ENCODE measurements at places on chromosomes 2 and 18.
A peak's percentile ranks its signal among the peaks of the same experiment; 100 is the strongest.

- DNase-seq: no peak
Measured at GRCh38 chr2:145653553-145653952, 1133.6 kb upstream of the ZEB2 start.

- no peak for DNase-seq
Measured at GRCh38 chr2:19356545-19357401, 1.6 kb downstream of the OSR1 start.

GRCh38 chr2:207465894-207466293 is 63.9 kb upstream of the CREB1 start:
- no peak for DNase-seq

DNA sequence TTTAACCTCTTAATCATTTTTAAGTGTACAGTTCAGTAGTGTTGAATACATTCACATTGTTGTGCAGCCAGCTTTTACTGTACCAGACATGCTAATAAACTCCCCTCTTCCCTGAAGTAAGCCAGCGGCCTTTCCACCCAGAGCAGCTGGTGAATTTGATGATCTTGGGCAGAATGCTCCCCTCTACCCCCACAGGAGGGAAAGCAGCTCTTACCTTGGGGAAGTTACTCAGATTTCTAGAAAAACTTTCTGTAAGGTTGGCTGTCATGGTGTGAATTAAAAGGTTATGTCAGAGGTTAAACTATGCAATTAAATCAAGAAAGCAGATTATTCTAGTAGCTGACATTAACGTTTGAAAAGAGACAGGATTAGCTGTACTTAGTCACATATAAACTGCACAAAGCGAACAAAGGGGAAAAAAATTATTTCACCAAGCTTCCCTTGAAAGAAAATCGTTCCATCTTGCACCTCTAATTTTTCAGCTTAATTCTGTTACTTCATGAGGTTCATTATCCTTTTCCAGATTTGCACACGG is 398.5 kb upstream of the NRP2 start:
- no peak for DNase-seq

- no peak for DNase-seq
Measured at GRCh38 chr2:186959486-186959885, 110.5 kb upstream of the ZSWIM2 start.

GRCh38 chr2:191195021-191195420 is 44.2 kb upstream of the STAT4 start:
- no peak for DNase-seq

GRCh38 chr2:136505462-136505861 is 259.9 kb upstream of the THSD7B start:
- DNase-seq: no peak

GRCh38 chr2:58448065-58448507 is 207.0 kb upstream of the FANCL start:
- peak; percentile 96 for DNase-seq

GRCh38 chr18:7329016-7329415 is 98.1 kb downstream of the LRRC30 start:
- no peak for DNase-seq

GRCh38 chr2:236782938-236783337 is 213.3 kb downstream of the ACKR3 start:
- no peak for DNase-seq

DNA sequence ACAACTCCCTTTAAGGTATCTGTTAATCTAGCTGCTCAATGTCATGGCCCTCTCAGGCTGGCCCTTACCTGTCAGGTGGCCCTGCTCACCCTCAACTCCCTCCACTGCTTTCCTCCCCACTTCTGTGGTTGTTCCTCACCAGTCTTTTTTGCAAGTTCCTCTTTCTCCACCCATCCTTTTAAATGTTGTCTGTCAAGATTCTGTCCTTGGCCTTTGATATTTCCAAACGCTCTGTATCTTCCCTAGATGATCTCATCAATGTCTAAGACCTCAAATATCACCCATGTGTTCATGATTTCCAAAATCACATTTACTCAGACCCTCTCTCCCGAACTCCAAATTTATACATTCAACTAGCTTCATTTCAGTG is 3.5 kb downstream of the PTPN2 start:
- no peak for DNase-seq

- DNase-seq: no peak
Measured at GRCh38 chr2:143574069-143574468, 444.9 kb downstream of the ARHGAP15 start.

DNA sequence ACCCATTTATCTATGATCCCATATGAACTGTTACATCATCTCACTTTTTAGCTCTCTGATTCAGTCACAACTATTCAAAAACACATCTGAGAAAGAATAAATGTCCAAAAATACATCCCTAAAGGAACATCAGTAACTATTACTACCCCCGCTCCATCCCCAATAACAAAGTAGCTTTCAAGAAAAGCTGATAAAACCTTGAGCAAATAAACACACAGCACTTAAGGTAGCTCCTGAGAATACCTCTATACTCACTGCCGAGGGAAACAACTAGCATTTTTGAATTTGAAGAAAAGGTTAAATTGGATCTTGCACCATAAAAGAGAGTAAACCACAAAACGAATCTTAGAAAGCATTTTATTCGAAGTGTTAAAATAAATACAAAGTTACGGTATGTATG is 63.4 kb downstream of the PMAIP1 start:
- no peak for DNase-seq

- no peak for DNase-seq
Measured at GRCh38 chr2:57894381-57894780, 152.2 kb upstream of the VRK2 start.

DNA sequence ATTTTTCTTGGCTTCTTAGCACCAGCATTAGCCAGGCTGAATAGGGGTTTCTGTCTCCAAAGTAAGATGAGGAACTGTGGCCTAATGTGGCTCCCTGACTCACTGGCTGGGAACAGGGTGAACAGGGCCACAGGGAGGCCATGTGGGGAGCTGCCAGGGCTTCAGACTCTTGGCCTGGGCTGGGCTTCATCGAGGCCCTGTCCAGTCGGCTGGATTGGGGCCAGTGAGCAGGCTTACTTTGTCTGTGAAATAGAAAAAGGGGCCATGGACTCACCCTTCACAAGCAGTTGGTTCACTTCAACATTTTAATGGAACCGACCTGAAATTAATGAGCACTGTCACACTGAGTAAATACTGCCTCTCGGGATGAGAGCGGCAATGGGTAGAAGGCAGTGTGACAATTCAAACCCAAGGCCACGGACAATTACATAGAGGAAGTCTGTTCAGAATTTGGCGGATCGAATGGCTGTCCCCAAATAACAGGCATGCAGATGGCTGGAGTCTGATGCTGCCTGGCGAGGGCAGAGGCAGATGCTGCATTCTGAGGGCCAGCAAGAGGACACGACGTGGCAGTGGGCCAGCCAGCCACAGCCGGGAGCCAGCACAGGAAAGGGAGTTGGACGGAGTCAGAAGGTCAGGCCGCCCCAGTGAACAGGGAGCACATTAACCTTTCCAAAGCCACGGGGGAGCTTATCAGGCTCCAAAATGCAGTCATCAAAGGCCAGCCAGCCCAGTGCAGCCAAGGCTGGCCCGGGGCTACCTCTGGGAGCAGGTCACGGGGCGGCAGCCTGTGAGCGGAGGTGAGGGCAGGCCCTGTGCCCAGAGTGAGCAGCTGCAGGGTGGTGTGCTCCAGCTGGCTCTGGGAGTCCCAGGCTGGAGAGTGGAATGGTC is 146.6 kb upstream of the REV1 start:
- DNase-seq: peak; percentile 15
